ENCODE measurements at places on chromosomes 12 and 14.

- DNase-seq, result no peak
Observed at GRCh38 chr14:50865391-50866076, 6.3 kb upstream of the ABHD12B start.

DNA sequence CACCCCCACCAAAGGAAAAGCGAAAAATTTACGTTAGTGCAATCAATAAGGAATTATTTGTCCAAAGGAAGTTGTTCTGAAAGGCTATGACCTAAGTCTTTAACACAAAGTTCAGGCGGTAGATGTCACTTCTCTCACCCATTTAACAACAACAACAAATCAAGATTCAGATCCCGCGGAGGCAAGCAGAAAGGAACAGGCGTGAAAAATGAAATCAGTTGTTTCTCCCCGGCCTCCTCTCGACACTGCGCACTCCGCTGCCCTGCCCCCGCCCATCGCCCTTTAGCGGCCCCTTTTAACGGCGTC lies 1.4 kb downstream of the DENND5B start:
- DNase-seq, result no peak

- no peak for DNase-seq
Observed at GRCh38 chr12:111775205-111776193, 8.8 kb downstream of the ALDH2 start.

DNA sequence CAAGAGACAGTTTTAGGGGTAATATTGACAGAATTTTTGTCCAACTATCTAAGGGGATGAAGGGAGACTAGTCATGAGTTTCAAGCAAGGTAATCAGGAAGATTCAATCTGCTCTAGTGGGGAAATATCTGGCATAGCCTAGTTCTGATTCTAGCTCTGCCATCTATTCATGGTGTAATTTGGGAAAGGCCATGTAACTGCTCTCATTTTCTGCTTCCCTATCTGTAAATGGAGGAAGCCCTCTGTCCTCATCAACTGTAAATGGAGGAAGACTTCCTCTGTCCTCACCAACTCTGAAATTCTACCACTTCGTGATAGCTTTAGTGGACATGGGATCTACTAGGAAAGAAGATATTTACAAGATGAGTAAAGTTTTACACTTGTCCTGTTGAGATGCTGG lies 37.9 kb downstream of the BHLHE41 start:
- DNase-seq, result no peak

DNA sequence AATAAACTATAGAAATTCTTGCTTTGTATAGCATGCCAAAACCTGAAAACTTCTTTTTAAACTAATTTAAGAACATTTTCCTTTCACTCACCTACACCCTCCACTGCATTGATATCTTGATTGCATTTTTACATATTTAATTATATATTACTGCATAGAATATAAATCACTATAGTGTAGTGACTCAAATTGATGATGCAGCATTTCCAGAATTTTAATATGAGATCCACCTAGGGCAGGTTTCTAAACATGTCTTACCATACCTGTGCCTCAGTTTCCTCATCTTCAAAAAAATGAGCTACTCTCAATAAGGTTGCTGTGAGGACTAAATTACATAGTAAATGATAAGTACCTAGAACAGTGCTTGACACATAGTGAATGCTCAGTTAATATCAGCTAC lies 881.5 kb downstream of the RPS29 start:
- DNase-seq, result no peak

DNA sequence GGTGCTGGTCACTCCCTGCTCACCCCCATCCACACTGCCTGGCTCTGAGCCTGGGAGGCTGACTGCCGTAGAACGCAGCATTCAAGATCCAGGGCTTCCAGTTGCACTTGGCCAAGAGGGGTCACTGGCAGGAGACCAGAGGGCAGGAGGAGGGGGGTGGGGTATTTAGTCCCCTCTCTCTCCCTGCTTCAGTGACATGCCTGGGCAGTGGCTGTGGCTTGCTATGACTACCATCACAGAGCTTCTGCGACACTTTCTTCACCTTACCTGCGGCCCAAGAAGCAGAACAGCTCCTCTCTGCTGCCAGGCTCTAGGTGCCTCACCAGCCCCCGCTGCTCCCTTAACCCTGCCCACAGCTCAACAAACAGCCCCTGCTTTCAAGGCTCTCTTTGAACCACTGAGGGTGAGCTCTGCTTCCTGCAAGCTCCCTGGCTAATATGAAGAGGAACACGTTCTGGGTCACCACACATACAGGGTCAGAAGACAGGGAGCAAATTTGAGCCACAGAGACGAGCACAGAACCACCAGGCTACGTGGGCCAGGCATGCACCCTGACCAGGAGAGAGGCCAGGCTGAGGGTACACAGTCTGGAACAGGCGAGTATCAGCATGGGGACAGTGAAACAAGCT lies 55.7 kb downstream of the ITPK1 start:
- no peak for DNase-seq

DNA sequence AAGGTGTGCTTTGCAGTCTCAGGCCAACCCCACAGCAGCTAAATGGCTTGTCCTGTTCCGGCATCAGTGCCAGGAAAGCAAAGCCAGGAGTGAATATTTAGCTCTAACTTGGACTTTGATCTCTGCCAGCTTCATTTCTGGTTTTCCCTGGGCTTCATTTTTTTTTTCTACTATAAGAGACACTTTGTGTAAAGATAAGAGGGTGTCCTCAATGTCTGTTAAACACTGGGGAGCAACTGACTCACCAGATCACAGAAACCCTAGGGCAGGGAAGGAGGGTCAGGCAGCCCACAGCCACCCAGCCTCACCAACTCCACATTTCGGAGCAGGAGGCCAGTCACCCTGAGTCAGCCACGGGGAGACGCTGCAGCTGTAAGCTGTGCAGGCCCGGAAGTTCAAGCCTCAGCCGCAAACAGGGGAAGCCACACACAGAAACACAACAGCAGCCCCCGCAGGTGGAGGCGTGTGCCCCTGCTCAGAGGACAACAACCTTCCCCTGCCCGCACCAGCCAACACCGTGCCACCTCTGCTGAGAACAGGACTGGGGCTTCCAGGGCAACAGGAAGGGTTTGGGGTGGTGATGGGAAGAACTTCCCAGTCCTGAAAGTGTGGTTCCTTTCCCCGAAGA lies 6.3 kb downstream of the TNFRSF1A start:
- peak; percentile 92 for DNase-seq

GRCh38 chr14:58299401-58300330 lies 1.3 kb downstream of the ARID4A start:
- DNase-seq, result peak; percentile 34

DNA sequence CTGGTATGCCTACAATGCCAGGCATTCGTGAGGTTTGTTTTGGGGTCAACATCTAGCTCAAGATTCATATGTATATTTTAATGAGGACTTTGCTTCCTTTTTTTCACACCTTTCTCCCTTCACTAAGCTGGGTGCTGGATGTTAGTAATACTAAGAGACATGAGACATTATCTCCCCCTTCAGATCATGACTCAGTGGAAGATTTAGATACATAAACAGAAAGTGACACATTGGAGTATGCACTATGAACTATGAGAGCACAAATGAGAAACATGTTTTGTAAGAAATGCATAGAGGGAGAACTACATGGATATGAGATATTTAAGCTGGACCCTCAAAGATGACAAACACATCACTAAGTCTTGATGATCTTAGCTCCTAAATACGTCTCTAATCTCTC lies 286.3 kb downstream of the RPAP3 start:
- no peak for DNase-seq

- DNase-seq, result no peak
Observed at GRCh38 chr12:109652233-109652976, 61.2 kb upstream of the FAM222A start.

DNA sequence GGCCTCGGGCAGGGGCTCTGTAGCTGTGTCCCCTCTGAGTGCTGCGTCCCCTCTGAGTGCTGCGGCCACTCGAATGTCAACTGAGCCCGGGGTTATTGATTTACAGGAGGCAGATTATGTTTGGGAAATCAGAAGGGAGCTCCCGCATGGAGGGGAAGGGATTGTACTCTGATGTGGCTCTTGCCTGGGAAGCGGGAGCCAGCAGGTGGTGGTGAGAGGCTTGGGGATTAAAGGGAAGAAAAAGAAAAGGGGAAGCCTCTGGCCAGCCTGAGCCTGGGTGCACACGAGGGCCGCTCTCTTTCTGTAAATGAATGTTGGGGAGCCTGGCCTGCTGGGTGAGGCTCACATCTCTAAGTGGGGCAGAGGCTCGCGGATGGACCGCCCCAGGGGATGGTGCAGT lies 143.7 kb downstream of the AACS start:
- no peak for DNase-seq

- peak; percentile 93 for DNase-seq
Observed at GRCh38 chr12:121789800-121790728, 3.4 kb downstream of the RHOF start.

GRCh38 chr12:128267651-128268378 lies 845 bp downstream of the TMEM132C start:
- no peak for DNase-seq

- DNase-seq, result no peak
Observed at GRCh38 chr12:87870493-87871460, 158.4 kb downstream of the C12orf50 start.

- DNase-seq, result no peak
Observed at GRCh38 chr14:47763188-47763854, 87.9 kb upstream of the MDGA2 start.

DNA sequence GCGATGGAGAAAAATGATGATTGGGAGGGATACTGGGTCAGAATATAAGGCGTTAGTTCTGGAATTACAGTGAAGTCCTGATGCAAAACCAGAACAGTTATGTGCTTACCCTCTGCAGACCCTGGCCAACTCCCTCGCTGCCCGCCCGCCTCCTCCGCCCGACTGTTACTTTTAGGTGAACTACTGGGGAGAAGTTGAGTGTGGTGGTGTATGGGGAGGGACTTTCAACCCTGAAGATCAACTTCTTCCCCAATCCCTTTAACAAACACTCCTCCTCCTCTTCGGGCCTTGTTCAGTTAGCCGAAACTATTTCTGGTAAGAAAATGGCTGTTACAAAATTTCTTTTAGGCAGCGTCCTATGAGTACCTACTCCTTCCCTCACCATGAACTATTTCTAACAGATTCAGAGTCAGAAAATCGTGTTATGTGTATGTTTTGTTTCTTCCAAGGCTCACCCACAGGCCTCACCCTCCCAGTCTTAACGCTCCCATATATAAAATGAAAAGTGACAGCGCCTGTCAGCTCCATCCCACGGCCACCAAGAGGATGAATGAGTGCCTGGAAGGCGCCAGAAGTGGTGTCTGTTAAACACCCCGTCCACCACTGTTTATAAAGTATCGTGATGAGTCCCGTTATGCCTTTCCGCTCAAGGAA lies 1.3 kb downstream of the FBXO33 start:
- no peak for DNase-seq

DNA sequence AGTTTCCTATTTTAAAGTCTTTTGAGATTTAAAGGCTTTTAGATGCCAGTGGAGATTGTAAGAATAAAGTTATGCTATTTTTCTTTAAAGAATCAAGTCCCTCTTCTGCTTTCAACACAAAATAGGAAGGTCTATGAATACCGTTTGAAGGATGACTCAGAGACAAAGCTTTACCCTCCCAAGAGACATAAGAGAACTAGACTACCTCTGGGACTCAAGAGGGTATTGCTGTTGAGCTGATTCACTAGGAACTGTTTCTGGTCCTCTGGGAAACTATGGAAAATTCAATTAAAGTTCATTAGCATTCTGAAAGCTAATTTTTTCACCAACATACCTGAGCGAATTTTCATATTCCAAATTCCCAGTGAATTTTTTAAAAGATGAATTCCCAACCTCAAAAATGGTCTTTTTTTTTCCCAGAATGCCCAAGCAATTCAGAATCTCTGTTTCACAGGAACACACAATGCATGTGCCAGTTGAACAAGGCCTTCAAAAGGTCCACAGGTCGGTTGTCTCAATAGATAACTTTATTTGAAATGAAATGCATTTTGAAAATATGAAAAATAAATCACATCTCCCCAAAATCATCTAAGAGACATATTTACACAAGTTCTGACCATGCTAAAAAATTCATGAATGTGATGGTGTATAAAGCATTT lies 6.5 kb downstream of the PHLDA1 start:
- no peak for DNase-seq

GRCh38 chr12:6734506-6735387 lies 10.9 kb downstream of the COPS7A start:
- DNase-seq, result no peak

GRCh38 chr12:93127582-93128331 lies 198.7 kb upstream of the EEA1 start:
- no peak for DNase-seq

DNA sequence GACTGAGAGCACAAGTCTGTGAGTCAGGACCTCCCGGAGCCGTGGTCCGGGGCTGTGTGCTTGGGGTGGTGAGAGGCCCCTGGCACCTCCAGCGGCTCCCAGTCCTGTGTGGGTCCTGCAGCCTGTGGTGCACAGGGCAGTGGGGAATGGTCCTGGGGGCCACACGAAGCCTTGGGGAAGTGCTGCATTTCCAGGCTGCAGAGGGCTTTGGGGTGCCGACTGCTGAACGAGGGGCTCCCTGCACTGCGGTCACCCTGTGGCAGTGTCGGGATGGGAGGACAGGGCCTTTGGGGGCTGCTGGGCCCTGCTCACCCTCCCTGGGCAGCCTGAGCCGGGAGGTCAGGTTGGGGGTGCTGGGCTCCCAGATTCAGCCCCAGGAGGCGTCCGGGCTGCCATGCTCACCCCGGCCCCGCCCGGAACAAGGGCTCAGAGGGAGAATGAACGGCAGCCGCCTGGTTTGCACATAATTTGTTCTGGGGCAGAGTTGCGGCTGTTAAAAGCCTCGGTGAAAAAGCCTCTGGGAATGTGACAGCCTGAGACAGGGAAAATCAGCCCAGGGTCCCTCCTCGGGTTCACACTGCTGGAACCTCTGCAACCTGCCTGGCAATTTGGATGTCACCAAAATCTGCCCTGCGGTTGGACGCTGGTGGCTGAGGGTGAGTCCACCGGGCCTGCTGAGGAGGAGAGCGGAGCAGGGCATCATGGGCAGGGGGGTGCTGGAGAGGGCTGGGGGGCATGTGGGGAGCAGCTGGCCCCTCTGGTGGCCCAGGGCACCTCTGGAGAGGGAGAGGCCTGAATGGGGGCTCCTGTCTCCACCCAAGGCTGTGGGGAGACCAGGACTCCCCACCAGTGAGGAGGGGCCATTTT lies 109.2 kb downstream of the KIF26A start:
- DNase-seq, result no peak

DNA sequence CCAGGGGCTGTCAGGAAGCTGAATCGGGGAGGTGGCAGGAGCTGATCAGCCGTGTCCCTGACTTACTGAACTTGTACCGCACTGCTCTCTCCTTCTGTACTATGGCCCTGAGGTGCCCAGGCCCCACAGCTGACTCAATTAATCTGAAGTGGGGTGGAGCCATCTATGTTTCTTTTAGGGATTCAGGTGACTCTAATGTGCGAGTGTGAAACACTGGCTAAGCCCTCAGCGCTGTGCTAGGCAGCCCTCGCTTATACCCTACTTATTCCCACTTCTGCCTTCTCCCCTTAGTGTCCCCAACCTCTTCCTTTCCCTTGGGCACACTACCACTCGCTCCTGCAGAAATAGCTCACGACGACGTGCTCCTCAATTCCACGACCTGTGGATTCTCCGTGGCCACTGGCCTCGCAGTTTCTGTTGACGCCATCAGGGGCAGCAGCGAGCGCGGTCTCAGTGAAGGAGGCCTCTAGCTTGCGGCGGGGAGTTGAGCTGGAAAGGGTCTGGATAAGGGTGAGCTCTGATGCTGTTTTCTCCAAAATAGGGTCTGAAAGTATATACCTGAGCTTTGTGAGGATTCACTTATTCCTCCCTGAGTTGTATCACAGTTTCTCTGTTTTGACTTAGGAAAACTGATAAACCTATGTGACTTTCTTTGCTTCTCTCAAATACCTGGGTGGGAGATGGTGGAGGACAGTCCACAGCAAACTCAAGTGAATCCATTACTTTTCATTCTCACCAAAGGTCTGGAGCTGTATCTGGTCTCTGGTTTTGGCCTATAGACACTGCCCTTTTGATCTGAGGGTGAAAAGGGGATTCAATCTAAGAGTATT lies 167.6 kb downstream of the SLC41A2 start:
- peak; percentile 72 for DNase-seq

- no peak for DNase-seq
Observed at GRCh38 chr14:58280954-58281787, 17.2 kb upstream of the ARID4A start.
